ENCODE measurements at places on chromosomes 12 and 14.
A peak's percentile ranks its signal among the peaks of the same experiment; 100 is the strongest.

DNA sequence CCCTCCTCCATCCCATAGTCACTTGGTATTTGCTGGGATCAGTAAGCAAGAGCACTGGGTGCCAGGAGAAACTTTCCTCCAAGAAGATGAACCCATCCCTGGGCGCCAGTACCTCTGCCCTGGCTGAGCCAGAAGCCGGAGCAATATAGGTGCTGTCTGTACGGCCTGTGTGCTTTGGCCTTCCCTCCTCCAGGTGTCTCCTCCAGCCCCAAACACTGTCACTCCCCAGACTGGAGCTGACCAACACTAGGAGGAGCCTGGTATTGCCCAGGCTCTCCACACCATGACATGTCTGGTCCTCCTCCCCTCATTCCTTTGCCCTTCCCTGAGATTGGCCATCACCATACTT lies 4.9 kb downstream of the GSTZ1 start:
- DNase-seq: no peak

GRCh38 chr12:66152732-66153131 lies 17.1 kb downstream of the TMBIM4 start:
- peak; percentile 64 for DNase-seq

- DNase-seq: no peak
Observed at GRCh38 chr12:112153893-112154219, 28.5 kb downstream of the TRAFD1 start.

GRCh38 chr12:45938566-45938965 lies 51.8 kb downstream of the SCAF11 start:
- DNase-seq: no peak

DNA sequence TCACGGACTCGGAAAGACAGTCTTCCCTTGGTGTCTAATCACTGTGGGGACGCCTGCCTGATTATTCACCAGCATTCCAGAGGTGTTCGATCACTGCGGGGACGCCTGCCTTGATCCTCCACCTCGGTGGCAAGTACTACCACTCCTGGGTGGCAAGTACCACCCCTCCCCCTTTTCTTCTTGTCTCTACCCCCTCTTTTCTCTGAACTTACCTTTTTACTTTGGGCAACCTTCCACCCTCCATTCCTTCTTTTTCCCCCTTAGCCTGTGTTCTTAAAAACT lies 12.0 kb upstream of the LGMN start:
- no peak for DNase-seq
